ENCODE measurements at places on chromosomes 13 and 19.

GRCh38 chr13:95091755-95092154 lies 209.5 kb downstream of the ABCC4 start:
- DNase-seq: no peak

DNA sequence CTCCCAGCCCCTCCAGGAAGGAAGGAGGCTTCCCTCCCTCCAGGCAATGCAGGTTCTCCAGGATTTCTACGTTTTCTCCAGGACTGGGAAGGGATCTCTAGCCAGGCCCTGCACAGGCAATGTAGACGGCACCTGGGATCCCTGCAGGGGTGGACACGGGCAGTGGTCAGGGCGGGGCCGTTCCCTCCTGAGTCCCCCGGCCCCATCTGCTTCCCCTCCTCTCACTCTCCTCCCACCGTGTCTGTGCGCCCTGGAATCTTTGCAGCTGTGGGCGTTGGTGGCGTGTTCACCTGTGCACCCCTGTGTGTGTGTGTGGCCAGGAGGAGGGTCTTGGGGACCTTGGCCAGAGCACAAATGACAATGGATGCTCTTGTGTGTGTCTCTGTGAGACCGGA lies 10.0 kb downstream of the NRTN start:
- no peak for DNase-seq

- no peak for DNase-seq
These were observed 70.4 kb downstream of the CDK8 start for GRCh38 chr13:26324294-26324693.

DNA sequence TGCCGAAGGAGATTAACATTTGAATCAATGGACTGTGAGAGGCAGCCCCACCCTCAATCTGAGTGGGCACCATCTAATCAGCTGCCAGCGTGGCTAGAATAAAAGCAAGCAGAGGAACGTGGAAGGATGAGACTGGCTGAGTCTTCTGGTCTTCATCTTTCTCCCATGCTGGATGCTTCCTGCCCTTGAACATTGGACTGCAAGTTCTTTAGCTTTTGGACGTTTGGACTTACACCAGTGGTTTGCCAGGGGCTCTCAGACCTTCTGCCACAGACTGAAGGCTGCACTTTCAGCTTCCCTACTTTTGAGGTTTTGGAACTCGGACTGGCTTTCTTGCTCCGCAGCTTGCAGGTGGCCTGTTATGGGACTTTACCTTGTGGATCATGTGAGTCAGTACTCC lies 14.7 kb downstream of the NHLRC3 start:
- DNase-seq: no peak

DNA sequence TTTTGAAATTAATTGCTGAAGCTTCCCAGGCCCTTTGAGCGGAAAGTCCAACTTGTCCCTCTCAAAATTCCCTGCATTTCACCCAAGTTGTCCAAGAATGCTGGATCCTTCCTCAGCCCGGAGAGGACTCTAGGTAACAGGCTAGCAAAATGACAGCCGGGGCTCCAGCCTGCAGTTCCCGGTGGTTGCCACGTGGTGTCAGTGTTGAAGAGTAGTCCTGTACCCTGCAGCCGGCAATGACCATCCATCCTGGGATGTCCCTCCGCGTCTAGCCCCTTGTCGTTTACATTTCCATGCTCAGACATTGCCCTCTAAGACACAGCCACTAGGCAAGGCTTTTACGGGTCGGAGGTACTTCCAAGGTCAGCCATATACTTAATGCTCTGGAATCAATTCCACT lies 31.4 kb upstream of the MTIF3 start:
- DNase-seq: no peak

DNA sequence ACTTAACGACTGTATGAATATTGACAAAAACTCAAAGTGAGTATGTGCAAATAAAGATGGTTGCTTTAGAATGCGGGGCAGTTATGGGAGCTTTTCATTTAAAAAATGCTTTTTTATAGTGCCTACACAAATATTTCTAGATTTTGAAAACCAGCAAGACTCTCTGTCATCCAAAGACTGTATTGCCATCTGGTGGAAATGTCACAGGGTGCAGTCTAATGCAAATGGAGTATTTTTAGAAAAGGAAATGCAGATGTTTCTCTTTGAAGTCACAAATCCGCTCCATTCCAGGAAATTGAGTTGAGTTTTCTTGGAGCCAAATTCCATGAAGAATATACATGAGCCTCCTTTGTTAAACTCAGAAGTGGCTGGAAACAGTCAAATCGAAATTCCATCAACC lies 2.3 kb upstream of the C1QTNF9B start:
- no peak for DNase-seq

All from AG04449 (cell line).